Activated naive CD4-positive, alpha-beta T cell treated with anti-CD3 and anti-CD28 coated beads for 36 hours (primary cell): ENCODE measurements at places on chromosomes 3 and 15. TPM values are rescaled to one million over a fixed set of nuclear protein-coding genes. Genes with fewer than 3 reads are reported as not detected.

Gene PARP14
- 38.9 TPM for total RNA-seq

Gene GALNT15
- not detected for total RNA-seq

Gene AADAC
- not detected for total RNA-seq

Gene PSMA4
- total RNA-seq: 310 TPM

Gene ITIH4
- total RNA-seq: 2.2 TPM

Gene GOLGA8T
- not detected for total RNA-seq

Gene SH3GL3
- not detected for total RNA-seq

Gene PLA2G4F
- total RNA-seq: not detected

Gene KLF15
- total RNA-seq: 0.62 TPM

Gene PIK3R4
- total RNA-seq: 25.8 TPM

Gene SLC9A9
- 0.33 TPM for total RNA-seq

Gene CDCP1
- total RNA-seq: 0.59 TPM

Gene NTRK3
- 1.4 TPM for total RNA-seq

Gene LINGO1
- not detected for total RNA-seq

Gene NR1I2
- total RNA-seq: 0.89 TPM

Gene UROC1
- total RNA-seq: not detected

Gene RAB27A
- total RNA-seq: 119 TPM

Gene NUSAP1
- total RNA-seq: 287 TPM

Gene CYP1A1
- total RNA-seq: 0.12 TPM
